ENCODE measurements at places on chromosomes 11 and 22.

DNA sequence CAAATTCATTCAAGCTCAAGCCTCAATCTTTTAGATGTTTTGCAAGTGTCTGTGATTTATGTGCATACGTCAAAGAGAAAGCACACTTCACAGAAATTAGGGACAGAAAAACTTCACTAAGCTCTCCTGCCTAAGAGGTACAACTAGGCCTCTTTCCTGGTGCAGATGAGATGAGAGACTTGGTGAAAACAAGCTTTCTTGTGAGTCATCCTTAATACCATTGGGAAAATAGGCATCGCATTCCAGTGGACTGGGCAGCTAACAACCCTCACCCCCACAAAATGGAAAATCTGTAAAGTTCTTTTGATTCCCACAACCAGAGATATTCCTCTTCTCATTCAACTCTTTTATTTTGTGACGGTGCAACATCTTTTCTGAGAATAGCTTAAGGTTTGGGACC is 1110.4 kb upstream of the CCDC90B start:
- no peak for DNase-seq

DNA sequence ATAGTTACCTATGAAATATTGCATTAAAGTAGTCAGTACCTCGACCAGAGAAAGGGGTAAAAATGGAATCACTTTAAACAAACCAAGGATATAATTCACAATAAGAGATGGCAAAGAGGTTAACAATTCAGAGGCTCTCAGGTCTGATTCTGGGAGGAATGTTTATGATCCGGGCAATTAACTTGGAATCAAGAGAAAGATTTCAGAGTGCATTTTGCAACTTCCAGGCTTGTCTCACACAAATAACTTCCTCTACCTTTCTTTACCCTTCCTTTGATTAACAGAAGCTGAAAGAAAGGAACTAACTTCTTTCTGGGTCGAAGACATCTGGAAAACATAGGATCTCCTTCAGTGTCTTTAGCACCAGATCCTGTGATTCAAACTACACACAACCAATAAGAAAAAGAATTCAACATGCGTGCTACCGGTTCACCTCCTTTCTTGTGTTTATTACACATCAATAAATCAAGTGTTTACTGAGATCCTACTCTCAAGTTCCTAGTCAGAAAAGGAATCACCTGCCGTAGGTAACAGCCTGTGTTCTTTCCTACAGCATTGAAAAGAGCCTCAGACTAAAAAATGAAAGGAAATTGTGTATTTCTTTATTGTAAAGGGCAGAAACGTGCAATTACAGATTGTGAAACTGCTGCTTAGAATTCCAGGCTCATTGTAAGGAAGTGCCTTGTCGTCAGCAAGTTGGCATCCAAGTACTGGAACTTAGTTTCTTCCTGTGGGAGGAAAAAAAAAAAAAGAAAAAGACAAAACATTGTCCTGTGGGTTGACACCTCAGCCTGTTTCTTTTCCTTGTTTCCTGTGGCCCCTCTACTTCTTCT is 29.5 kb downstream of the CARD18 start:
- DNase-seq = no peak

- DNase-seq = no peak
Measured at GRCh38 chr22:42655693-42656092, 6.5 kb upstream of the CYB5R3 start.

DNA sequence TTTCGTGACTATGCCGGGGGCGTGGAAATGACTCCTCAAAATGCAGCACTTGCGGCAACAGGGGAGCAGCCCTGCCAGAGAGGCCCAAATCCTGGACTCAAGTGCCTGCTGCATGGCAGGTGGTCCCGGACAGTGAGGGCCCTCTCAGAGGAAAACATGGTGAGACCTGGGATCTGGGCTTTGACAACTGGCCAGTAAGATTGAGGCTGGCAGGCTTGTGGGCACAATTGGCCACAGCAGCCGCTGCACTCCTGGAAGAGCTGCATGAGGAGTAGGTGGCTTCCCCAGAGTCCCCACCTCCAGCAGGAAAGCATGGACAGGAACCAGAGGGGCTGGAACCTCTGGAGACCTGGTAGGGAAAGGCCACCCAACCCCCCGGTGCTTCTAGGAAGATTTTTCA is 13.4 kb downstream of the LINC01488 start:
- no peak for DNase-seq

- peak; percentile 10 for DNase-seq
Measured at GRCh38 chr11:1126491-1126926, 31.2 kb upstream of the MUC5AC start.

DNA sequence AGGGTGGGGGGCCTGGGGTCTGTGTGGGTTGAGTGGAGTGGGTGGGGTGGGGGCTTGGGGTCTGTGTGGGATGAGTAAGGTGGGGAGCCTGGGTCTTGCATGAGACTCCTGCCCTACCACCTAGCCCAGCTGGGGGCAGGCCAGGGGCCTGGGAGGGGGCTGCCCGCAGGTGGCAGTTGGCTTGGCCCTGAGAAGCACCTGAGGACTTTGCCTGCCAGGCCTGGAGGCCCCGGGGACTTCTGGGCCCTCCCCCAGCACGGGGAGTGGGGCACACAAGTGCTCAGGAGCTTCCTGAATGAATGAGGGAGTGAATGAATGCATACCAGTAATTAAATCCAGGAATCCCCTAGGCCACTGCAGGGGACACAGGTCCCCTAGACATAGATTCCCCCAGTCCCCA is 6.6 kb downstream of the PHLDA2 start:
- no peak for DNase-seq

GRCh38 chr11:72410956-72411355 is 23.4 kb downstream of the CLPB start:
- DNase-seq = no peak

DNA sequence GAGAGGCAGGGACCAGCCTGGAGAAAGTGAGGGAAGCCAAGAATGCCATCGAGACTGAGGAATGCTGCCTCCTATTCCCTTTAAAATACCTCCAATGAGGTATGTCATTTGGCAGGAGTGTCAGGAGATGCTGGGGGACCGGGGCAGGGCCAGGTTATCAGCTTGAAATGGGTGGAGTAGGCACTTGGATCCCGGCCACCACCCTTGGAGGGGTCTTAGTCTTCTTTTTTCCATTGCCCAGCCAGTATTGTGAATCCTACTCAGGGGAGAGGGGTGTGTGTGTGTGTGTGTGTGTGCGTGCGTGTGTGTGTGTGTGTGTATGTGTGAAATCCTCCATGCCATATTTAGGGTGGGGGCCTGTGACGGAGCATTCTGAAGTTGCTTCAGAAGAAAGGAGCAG is 116.2 kb downstream of the ZBTB16 start:
- DNase-seq = no peak

DNA sequence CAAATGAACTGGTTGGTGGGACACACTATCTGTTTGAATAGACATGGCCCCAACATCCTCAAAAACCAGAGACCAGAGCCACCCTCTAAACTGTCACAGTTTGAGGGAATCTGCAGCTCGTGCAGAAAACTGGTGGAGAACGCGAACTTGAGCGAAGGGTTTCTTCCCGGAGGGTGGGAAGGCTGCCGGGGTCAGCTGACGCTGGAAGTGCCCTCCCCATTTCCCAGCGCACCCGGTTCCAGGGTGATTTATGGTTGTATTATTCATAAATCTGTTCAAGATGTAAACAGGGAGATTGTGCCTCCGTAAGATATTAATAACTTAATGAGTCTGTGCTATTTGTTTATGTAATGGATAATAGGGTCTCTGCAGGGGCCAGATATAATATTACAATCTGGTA is 1396.7 kb downstream of the BRD1 start:
- no peak for DNase-seq

Data from activated CD8-positive, alpha-beta memory T cell treated with anti-CD3 and anti-CD28 coated beads, Interleukin-2, amount 50 U/mL, for 4 hours (primary cell).